ENCODE measurements at places on chromosomes 5 and 9.

GRCh38 chr5:135203593-135204036 is 169.6 kb upstream of the PITX1 start:
- DNase-seq = no peak

GRCh38 chr5:111321376-111321775 is 97.2 kb downstream of the CAMK4 start:
- peak; percentile 27 for DNase-seq

GRCh38 chr5:134227259-134227658 is 1.4 kb upstream of the PPP2CA start:
- DNase-seq = no peak

DNA sequence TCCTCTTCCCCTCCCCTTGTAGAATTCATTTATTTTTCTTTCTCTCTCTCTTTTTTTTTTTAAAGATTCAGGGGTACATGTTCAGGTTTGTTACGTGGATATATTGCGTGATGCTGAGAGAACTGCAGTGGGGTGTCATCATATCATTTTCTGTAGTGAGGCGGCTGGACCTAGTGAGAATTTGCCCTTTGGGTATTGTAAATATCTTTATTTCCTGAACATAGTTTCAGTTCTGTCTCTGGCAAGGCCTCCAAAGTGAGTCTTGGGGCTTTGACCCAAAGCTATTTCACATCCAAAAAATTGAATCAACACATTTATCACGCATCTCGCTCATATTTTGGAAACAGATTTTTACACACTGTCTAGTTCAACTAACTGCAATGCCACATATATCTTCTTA is 25.4 kb upstream of the MYOT start:
- no peak for DNase-seq

GRCh38 chr5:149438711-149439132 is 59.6 kb upstream of the IL17B start:
- no peak for DNase-seq

GRCh38 chr5:123535648-123536047 is 23.7 kb downstream of the CSNK1G3 start:
- no peak for DNase-seq

- DNase-seq = peak; percentile 66
These were observed 104.3 kb upstream of the PCSK1 start for GRCh38 chr5:96537386-96537785.

- no peak for DNase-seq
These were observed 231.4 kb downstream of the MARCHF11 start for GRCh38 chr5:15948190-15948589.

GRCh38 chr5:139877129-139877597 is 81.6 kb downstream of the PSD2 start:
- DNase-seq = no peak

DNA sequence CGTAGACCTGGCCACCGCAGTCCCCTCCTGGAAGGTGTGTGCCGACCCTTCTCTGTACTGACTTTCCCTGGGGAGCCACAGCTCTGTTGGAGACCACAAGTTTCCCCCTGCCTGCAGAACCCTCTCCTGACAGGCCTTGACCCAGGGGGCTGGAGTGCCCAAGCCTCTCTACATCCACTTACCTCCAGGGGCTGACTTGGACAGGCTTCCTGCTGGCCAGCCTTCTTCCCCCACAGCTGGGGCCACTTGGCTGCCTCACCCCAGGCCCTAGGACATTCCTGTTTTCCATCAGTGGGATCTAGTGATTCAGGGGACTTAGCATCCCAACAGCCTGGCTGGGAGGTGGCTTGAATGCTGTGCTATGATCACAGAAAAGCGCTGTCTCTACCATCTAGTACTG is 23.6 kb downstream of the COL15A1 start:
- no peak for DNase-seq

DNA sequence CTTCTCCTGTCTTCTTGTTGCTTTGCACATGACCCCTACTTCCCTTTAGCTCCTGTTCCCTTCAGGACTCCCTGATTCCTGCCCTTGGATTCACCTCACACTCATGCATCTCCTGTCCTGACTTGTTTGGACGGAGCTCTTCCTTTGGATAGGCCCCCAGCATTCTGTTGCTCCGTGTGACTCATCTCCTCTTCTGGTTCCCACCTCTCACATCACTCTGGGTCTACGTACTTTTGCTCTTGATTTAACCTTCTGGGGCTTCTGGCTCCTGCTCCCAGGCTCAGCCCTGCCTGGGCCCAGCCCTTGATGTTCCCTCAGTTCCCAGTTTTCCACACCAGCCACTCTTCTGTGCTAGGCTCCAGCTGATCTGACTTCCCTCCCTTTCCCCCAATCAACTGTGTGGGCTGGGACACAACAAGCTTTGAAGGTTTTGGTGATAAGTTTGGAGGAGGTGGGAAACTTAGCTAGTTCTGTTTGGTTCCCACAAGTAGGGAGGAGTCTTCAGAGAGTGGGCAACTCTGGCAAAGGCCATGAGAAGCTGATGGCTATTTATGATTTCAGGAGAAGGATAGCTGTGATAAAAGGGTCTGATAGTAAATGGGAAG is 331.5 kb downstream of the ARHGEF28 start:
- no peak for DNase-seq

DNA sequence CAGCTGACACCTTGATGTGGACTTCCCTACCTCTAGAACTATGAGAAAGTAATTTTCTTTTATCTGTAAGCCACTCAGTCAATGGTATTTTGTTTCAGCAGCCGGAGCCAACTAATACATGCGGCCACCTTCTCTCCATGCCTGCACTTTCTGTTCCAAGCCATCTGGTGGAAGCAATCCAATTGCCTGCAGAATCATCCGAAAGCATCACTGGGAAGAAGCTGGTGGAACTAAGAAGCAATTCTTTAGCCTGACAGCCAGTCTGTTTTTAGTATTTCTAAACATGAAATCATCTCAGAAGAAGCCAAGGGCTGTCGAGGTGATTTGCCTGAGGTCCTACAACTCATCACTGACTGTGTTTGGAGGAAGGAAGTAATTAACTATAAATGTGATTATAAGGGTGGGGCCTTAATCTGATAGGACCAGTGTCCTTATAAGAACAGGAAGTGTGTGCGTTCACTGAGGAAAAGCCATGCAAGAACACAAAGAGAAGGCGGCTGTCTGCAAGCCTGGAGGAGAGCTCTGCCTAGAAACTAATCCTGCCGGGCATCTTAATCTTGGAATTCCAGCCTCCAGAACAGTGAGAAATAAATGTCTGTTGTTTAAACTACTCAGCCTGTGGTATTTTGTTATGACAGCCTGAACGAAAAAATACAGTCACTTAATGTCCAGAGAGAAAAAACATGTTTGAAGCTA is 49.1 kb downstream of the NXNL2 start:
- peak; percentile 72 for DNase-seq

GRCh38 chr5:125696762-125697161 is 726.4 kb upstream of the GRAMD2B start:
- peak; percentile 90 for DNase-seq

- DNase-seq = peak; percentile 97
These were observed 49.7 kb downstream of the MYO10 start for GRCh38 chr5:16886366-16886736.

GRCh38 chr9:90112788-90113187 is 508.0 kb downstream of the GADD45G start:
- DNase-seq = peak; percentile 38

DNA sequence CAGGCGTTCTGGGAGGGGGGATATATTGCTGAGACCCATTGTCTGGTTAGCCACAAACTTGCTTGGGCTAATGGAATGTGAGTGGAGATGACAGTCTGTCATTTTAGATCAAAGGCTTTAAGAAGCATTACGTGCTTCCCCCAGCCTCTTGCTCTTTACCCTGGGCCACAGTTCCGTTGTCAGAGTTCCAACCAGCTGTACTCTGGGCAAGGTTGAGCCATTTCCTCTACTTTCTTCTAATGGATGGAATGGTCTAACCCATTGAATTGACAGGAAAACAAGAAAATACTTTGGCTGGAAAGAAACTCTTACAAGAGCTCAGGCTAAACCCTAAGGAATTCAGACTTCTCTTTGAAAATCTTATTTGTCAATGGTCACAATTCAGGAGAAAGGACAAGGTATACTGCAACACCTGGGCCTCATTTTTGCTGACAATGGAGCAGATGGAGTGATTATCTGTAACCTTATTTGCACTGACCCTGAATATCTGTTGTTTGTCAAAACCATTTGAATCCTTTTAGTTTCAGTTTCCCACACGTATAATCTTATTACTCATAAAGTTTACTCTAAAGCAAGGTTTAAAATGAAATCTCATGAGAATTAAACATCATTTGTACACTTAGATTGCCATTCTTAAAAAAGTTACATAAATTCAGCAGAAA is 231.4 kb downstream of the PDE4D start:
- DNase-seq = peak; percentile 45

- DNase-seq = no peak
These were observed 122.5 kb upstream of the TRPM3 start for GRCh38 chr9:71243951-71244350.

- DNase-seq = no peak
These were observed 13.5 kb upstream of the TSSK1B start for GRCh38 chr5:113448252-113448651.

DNA sequence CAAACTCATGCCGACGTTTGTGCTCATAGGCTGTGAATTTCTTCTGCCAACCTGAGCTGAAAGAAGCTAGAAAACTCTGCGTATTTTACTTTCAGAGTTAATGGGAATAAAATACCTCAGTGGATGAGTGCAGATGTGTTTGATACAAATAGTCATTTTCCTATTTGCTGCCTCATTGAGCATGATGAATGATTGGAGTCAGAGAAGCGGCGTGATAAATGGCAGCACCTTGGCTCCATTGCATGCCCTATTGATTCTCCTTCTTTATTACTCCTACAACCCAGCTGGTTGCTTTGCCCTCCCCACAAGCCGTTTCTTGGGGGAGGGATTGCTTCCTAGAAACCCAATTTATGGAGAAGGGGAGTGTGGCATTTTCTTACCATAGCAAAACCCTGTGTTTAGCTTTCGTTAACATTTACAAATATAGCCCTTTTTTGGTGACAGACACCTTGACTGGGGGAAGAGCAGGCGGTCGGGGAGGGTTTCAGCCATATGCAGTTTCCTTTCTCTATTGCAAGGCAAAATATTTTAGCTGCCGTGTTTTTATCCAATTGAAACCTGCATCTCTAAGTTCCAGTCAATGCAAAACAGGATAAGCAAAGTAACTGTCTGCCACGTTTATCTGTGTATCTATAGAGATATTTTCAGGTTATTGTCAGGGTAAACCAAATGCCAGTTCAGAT is 93.1 kb upstream of the TBCA start:
- DNase-seq = no peak

- DNase-seq = no peak
These were observed 13.2 kb downstream of the GARNL3 start for GRCh38 chr9:127277770-127278169.

DNA sequence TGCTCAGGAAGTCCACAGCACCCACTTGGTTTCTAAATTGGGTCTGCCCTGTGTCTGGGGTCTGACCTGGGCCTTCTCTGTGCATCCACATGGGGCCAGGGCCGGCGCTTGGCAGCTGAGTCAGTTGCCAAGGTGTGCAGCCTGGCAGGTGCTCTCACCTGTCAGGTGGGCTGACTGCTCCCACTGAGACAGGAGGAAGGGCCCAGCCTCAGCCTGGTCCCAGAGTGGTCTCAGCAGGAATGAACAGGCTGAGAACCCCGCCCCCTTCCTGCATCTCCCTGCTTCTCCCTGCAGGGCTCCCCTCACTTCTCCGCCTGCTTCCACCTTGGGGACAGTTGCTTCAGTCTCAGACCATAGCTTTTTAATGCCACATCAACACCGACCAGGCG is 60.5 kb downstream of the BARX1 start:
- DNase-seq = no peak

DNA sequence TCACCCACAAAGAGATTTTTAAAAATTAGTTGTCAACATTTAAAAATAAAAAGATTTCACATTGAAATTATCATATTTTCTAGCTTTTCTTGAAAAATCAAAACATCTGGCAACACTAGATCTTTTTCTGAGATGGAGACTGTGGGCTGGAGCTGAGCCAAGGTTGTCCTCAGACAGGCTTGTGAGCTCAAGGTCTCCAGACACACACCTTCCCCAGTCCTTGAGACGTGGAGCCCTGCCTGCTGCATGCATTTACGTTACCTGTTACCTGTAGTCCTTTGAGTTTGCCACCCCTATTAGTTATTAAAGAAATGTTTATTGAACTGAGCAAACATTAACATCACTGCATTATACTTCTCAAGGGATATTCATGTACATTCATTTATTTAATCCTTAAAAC is 87.5 kb upstream of the TLE1 start:
- no peak for DNase-seq

DNA sequence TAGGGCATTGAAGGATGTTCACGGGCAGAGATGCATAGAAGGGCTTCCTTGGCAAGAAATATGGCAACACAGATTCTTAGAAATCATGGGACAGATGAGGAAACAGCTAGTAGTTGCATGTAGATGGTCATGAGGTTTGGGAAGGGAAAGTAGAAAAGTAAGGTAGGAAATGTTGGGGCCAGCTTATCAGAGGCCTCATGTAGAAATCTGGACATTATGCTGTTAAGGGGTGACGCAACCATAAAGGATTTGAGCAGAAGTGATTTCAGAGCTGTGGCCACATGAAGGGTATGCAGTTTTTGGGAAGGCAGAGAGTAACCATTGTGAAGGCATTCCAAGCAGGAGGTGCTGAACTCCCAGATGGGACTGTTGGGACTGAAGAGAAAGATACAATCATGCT is 224.0 kb downstream of the ARHGAP26 start:
- DNase-seq = no peak

DNA sequence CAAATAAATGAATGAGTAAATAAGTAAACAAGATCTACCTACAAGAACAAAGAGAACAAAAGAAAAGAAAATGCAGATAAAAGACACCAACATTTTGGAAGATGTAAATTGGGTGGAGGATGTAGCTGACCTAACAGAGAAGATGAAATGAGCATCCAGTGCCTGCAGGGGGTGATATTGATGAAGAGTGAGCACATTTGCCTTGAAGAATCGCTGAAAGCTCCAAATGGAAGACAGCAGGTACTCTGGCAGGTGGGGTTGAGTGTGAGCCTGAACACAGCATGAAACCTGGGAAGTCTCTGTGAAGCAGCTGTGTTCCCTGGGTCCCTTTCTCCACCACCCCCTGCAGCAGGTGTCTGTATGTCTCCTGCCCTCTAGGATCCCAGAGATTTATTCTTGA is 125.6 kb downstream of the NXNL2 start:
- peak; percentile 57 for DNase-seq

- DNase-seq = no peak
These were observed 255.9 kb upstream of the IRX1 start for GRCh38 chr5:3339798-3340115.

GRCh38 chr5:138711811-138712210 is 41.4 kb upstream of the CTNNA1 start:
- DNase-seq = peak; percentile 24

- peak; percentile 70 for DNase-seq
These were observed 55.3 kb downstream of the ERAP1 start for GRCh38 chr5:96752341-96753016.

All from fibroblast of villous mesenchyme (primary cell).